ENCODE measurements at places on chromosomes 2 and 18. TPM values are rescaled to one million over a fixed set of nuclear protein-coding genes. Genes with fewer than 3 reads are reported as not detected.

Gene WIPF1
- 0.26 TPM for total RNA-seq

Gene TUBB8B
- not detected for total RNA-seq

GRCh38 chr18:7607540-7608173 is 40.5 kb downstream of the PTPRM start:
- no peak for DNase-seq

Gene SCN9A
- 14.0 TPM for total RNA-seq

Gene TBC1D8
- 25.3 TPM for total RNA-seq

DNA sequence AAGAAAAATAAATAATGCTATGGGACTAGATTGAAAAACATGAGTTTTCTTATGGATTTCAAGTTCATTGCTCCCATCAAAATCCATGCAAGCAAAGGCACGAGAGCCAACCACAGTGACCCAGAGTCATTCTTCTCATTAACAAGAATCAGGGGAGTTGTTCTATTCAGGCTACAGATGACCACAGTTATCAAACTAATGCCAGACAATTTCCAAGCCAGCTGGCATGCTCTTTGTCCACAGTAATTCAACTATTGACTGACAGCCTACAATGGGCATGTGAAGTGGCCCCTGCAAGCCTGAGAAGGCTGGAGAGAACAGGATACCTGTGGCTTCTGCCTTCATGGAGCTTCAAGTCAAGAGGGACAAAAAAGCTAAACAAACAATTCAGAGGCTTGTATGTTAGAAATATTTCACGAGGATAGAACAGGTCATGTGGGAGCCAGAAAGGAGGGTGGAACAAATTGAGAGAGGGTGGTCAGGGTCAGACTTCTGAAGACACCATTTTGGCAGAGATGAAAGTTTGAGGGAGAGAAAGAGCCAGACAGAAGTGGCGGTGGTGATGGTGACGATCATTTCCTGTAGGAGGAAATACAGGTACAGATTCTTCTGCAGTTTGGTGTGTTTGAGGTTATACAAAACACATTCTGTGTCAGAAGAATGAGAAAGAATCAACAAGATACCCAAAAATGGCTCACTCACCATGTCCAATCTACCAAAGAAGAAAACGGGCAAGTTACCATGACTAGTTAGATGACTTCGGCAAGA is 732.4 kb downstream of the RNF144A start:
- no peak for DNase-seq

DNA sequence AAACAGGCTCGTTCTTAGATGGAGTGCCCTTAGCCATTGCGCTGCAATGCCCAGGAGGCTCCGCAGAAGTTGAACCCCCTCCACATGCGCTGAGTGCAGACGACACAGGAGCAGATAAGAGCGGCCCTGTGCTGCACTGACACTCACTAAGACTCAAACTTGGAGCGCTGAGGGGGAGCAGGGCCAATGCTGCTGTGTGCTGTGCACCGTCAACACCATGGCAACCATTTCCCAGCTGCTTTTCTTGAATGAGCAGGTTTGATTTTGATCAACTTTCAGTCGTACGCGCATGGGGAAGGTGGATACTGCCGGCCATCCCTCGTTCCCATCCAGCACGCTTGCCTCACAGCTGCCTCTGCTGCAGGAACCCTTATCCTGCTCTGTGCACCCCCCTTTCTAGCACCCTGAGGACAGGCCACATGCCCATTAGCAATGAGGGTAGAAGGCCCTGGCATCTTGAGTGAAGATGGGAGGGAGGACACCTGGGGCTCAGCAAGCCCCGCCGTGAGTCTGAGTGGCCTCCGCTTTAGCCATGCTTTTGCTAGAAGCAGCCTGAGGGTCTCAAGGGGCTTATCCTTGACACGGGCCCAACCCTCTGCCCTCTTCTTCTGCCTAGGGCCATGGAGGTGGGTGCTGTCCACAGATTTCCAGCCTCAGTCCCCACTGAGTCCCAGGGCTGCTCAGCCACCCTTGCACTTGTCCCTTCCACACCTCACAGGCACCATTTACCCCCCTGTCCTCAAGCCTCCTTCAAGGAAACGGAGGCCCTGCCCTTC is 271.9 kb downstream of the PHLPP1 start:
- DNase-seq: no peak

GRCh38 chr2:33142810-33143209 is 196.1 kb downstream of the LTBP1 start:
- DNase-seq: no peak

DNA sequence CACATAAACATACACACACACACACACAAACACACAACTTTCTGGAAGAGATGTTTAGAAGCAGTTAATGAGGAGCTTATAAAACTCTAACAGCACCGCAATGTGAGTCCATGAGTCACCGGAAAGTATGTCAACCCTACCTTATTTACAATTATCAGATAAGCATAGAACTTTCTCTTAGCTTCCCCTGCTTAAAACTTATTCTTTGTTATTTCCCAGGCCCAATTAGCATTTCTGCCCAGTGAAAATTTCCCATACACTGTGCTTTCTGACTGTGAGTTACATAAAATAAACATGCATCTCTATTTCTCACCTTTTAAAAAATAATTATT is 737.6 kb downstream of the LRP1B start:
- peak; percentile 8 for DNase-seq

DNA sequence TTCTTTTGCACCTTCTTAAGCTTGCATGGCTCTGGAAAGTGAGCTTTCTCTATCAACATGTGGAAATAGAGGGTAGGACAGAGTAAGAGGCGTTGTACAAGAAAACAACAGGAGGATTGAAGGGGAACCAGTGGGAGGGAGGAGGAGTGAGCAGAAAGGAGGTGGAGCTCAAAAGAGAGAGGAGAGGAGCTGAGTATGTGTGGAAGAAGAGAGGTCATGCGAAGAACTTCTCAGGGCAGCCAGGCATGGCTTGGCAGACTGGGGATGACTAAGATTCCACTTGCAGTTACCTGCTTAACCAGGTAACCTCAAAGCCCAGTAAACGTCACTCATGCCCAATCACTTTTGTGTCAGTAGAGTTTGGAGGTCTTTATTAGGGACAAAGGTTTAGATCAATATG is 105.1 kb downstream of the BCL2L11 start:
- DNase-seq: peak; percentile 58

Gene C18orf32
- 14.3 TPM for total RNA-seq

DNA sequence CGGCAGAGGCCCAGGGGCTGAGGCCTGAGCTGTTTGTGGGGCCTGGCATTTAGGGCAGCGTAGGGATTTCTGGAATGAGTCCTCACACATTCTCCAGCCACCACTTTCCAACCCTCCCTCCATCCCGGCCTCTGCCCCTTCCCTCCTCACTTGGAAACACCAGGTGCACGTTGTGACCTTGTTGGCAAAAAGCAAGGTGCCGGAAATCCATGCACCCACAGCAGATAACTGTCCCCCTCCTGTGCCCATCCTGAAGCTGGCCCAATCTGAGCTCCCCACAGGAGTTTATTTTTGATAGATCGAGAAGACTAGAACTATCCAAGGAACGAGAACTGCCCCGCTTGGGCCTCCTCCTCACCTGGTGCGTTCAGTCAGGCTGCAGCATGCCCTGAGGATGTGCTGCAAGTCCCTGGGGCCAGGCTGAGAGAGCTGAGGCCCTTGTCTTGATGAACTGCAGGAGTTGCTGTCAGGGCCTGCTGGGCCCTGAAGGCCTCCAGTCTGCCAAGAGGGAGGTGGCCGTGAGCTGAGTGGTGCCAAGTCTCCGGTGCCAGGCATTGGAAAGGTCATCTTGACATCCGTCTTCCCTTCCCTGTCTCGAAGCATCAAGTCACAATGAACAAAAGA is 55.8 kb downstream of the CTIF start:
- DNase-seq: peak; percentile 4

- DNase-seq: no peak
These were observed 52.4 kb downstream of the SPTBN1 start for GRCh38 chr2:54508541-54508940.

DNA sequence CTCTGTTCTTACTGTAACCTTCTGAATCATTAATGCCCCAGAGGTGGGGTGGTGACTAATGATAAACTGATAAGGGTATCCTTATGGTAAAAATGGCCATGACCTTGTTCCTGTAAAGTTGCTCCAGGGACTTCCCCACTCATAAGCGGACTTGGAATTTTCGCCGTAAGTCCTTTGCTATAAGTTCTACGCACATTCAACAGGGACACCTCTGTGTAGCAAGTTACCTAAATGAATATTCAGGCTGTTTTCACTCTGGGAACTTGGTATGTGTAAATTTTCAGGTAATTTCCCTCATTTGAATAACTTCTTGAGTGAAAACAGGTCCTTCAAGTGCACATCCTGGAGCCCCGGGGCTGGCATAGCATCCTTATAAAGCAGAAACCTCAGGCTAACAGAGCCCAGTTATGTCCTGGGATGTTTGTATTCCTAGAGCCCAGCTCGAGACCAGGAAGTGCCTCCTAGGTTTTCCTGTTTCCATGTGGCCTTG is 9.4 kb upstream of the AGFG1 start:
- DNase-seq: peak; percentile 78

- DNase-seq: no peak
These were observed 39.4 kb upstream of the BBS5 start for GRCh38 chr2:169439900-169440299.

Gene POTEC
- total RNA-seq: under 0.01 TPM

DNA sequence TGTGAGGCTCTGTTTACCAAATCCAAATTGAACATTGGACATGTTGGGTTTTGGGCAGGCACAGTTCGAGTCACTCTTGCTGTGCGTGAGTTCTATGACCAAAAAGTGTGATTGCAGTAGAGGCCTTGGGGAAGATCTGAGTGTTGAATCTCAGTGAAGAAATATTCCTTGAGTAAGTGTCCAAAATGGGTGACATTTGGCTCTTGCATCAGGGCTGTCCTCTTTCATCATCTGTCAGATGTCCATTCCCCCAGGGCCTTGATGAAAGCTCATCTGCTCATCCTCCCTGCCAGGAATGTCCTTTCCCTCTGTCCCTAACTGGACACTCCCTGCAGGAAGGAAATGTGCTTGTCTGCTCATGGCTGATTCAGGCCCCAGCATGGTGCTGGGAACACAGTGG is 6.4 kb upstream of the SFTPB start:
- DNase-seq: no peak

- DNase-seq: peak; percentile 56
These were observed 450.1 kb downstream of the SLC4A3 start for GRCh38 chr2:220077488-220077887.

Gene DSG4
- total RNA-seq: under 0.01 TPM

Data from bronchial epithelial cell (primary cell).